Naive thymus-derived CD8-positive, alpha-beta T cell (primary cell): ENCODE measurements at places on chromosomes 3 and 15.

DNA sequence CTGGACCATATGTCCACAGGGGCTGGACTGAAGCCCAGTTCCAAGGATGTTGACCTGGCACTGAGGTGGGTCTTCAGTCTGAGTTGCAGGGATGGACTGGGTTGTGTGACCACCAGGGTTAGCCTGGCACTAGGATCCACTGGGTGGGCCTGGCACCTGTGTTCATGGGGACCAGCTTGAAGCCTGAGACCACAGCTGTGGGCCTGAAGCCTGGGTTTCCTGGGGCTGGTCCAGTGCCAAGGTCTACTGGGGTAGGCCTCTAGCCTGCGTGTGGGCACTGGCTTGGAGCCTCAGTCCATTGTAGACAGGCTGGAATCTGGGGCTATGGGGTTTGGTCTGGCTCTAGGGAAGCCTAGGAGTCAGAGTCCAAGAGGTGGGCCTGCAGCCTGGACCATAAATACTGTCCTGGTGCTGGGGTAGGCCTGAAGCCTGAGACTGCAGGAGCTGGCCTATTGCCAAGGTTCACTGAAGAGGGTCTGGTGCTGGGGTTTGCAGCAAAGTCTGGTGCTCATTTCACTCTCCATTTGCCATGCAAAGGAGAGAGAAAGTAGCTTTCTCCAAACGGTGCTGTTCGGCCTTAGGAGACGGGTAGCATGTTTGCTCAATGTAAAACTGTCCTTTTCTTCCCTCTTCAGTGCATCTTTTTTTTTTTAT is 51.2 kb upstream of the TBC1D5 start:
- H3K4me1 ChIP-seq, result no peaks in the 10 kb centered on the region
- peaks cover 24% of the 10 kb centered on the region for H3K36me3 ChIP-seq
- H3K4me3 ChIP-seq, result no peak overlapping the region
- no peak overlapping the region for H3K27ac ChIP-seq
- H3K27me3 ChIP-seq, result peaks cover 3% of the 10 kb centered on the region
- no peak for DNase-seq

- no peak for DNase-seq
- no peak overlapping the region for H3K4me3 ChIP-seq
- H3K27ac ChIP-seq, result no peak overlapping the region
Observed at GRCh38 chr3:179088306-179088705, 16.7 kb upstream of the ZMAT3 start.

DNA sequence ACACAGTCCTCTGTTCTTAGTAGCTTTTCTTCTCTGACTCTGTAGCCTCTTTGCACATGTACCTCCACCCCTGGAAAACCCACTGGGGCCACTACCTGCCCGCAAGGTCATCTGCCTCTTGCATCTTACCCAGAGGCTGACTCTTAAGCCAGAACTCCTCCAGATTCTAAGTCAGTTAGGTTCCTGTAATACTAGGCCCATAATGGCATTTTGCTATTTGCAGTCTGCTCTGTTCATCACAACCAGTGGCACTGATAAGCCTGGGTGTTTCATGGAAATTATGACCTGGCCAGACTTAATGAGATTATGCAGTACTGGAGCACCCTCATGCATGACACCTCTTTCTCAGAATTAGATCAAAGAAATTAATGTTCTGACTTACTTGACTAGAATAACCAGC is 31.7 kb upstream of the ATG7 start:
- DNase-seq, result no peak
- H3K4me1 ChIP-seq, result no peaks in the 10 kb centered on the region
- H3K4me3 ChIP-seq, result no peak overlapping the region
- no peaks in the 10 kb centered on the region for H3K36me3 ChIP-seq

DNA sequence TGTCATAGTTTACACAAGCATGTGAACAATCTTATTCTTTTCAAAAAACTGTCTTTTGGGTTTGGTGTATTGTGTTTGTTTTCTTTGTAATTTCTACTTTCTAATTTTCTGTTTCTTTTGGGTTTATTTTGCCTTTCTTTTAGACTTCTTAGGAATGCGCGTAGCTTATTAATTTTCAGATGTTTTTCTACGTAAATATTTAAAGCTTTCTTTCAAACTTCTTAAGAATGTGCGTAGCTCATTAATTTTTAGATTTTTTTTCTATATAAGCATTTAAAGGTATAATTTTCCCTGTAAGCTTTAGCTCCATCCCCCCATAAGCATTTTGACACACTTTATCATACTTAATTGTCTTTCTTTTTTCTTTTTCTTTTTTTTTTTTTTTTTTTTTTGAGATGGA is 55.2 kb downstream of the RAD54L2 start:
- H3K4me1 ChIP-seq, result peaks cover 11% of the 10 kb centered on the region
- no peak overlapping the region for H3K4me3 ChIP-seq
- no peak for DNase-seq
- no peaks in the 10 kb centered on the region for H3K27me3 ChIP-seq
- H3K36me3 ChIP-seq, result peaks cover 11% of the 10 kb centered on the region

DNA sequence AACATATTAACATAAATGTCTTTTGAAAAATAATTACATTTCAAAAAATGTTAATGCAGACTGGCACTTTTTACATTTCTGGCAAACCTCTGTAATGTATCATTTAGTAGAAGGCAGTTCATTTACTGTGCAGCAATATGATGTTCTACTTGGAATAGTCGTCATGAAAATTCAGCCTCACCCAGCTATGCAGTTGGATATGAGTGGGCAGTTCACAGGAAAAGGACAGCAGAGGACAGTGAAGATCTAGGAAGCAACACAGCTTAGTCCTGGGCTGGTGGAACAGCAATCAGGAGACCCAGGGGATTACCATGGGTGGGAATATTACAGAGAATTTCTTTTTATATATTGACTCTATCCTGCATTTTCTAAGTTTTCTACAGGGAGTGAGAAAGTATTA is 63.6 kb downstream of the ANO10 start:
- no peak overlapping the region for H3K4me3 ChIP-seq
- H3K27me3 ChIP-seq, result no peaks in the 10 kb centered on the region
- H3K27ac ChIP-seq, result no peak overlapping the region
- DNase-seq, result no peak

DNA sequence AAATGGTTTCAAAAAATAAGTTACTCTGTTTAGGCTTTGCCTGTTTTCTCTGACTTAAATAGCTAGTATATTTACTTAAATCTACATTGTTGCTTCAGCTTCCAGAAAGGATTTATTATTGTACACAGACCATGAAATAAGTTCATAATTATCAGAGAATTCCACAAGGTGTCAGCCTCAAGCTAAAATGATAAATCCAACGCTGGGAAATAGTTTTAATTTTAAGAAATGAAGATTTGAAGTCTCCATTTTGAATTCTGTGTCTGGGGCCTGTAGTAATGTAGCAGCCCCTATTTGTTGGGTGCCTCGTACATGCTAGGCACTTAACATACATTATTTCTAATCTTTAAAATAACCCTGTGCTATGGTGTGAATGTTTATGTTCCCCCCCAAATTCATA is 92.6 kb upstream of the KCNMB2 start:
- no peaks in the 10 kb centered on the region for H3K4me1 ChIP-seq
- H3K27me3 ChIP-seq, result peaks cover 9% of the 10 kb centered on the region
- no peak for DNase-seq
- no peak overlapping the region for H3K27ac ChIP-seq
- H3K4me3 ChIP-seq, result no peak overlapping the region
- H3K36me3 ChIP-seq, result no peaks in the 10 kb centered on the region

DNA sequence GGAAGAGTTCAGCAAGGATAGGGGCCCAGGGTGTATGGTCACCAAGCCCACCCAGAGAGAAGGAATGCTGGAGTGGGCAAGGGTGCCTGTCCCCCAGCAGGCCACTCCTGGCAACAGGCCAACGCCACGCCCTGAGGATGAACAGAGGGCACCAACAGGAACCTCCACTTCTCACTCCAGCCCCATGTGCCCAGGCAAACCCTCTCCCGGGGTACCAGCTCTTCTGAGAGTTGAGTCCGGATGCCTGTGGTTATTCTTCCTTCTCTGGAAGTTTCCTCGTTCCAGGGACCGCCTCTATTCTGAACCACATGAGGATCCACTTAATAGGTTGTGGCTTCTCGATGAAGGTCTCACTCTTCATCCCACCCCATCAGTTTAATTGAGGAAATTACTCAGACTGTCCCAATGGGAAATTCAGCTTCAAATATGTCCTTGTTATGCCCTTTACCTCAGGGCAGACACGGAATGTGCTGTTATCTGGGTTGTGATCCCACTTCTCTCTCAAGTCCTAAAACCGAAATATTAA is 114.3 kb downstream of the LIPC start:
- H3K4me3 ChIP-seq, result no peak overlapping the region
- H3K36me3 ChIP-seq, result peaks cover 5% of the 10 kb centered on the region
- H3K4me1 ChIP-seq, result peaks cover 8% of the 10 kb centered on the region
- no peak overlapping the region for H3K27ac ChIP-seq
- no peaks in the 10 kb centered on the region for H3K27me3 ChIP-seq

- DNase-seq, result no peak
- no peak overlapping the region for H3K4me3 ChIP-seq
- no peaks in the 10 kb centered on the region for H3K4me1 ChIP-seq
Observed at GRCh38 chr3:175192536-175192935, 333.4 kb downstream of the NAALADL2 start.

DNA sequence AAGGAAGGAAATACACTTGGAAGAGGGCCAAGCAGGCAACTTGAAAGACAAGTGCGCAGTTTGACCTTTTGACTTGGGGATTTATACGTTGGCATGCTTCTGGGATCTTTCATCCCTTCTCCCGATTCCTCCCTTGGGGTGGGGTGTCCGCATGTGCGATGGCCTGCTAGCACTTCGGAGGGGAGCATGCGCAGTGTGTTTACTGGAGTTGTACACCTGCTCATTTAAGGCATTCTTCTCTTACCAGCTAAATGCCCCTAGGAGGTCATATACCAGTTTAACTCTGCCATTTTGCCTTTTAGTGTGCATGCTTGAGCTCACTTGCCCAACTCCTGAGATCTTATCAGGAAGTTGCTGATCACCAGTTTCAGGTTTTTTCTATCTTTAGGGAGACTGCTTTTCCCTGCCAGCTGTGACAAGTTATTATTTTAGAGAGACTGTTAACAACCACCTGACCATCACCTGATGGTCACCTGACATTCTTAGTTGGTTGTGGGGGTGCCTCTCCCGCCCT is 63.5 kb downstream of the BFSP2 start:
- H3K4me1 ChIP-seq, result peaks cover 6% of the 10 kb centered on the region
- H3K4me3 ChIP-seq, result no peak overlapping the region
- H3K27me3 ChIP-seq, result no peaks in the 10 kb centered on the region
- H3K27ac ChIP-seq, result peak overlapping the region; percentile 8
- no peak for DNase-seq
- H3K36me3 ChIP-seq, result no peaks in the 10 kb centered on the region

GRCh38 chr3:54131890-54132289 is 9.5 kb downstream of the CACNA2D3 start:
- DNase-seq, result no peak
- no peaks in the 10 kb centered on the region for H3K4me1 ChIP-seq
- H3K36me3 ChIP-seq, result no peaks in the 10 kb centered on the region
- peaks cover 28% of the 10 kb centered on the region for H3K27me3 ChIP-seq

DNA sequence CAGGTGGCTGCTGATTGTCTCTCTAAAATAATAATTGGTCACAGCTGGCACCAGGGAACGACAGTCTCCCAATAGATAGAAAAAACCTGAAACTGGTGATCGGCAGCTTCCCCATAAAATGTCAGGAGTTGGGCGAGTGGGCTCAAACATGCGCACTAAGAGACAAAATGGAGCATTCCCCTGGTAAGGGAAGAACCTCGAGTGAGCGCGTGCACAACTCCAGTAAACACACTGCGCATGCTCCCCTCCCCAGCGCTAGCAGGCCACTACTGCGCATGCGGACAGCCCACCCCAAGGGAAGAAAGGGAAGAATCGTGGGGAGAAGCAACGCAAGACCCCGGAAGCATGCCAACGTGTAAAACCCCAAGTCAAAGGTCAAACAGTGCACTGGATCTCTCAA is 7.7 kb upstream of the STARD5 start:
- no peak overlapping the region for H3K4me3 ChIP-seq
- no peaks in the 10 kb centered on the region for H3K36me3 ChIP-seq
- peaks cover 27% of the 10 kb centered on the region for H3K4me1 ChIP-seq
- DNase-seq, result no peak
- no peak overlapping the region for H3K27ac ChIP-seq

DNA sequence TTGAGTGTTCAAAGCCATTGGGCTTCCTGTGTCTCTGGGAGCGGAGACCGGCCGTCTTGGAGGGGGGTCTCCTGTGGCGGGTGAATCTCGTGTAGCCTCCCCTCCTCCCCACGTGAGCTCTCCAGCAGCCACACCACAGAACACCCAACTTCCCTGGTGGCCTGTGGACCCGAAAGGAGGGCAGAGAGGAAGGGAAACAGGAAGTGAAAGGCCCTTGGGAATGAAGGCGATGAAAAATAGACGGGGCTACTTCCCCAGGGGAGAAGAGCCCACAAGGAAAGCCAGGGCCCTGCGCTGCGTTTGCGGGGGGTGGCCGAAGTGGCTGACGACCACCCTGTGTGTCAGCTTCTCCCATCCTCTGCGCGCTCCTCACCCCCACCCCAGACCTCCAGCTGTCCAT is 5.4 kb downstream of the ANKRD63 start:
- no peak overlapping the region for H3K4me3 ChIP-seq
- no peak for DNase-seq
- no peak overlapping the region for H3K27ac ChIP-seq
- H3K36me3 ChIP-seq, result no peaks in the 10 kb centered on the region

GRCh38 chr3:46096336-46096735 is 69.1 kb upstream of the XCR1 start:
- no peak overlapping the region for H3K4me3 ChIP-seq
- no peak for DNase-seq
- H3K36me3 ChIP-seq, result peaks cover 2% of the 10 kb centered on the region
- H3K4me1 ChIP-seq, result peaks cover 21% of the 10 kb centered on the region

DNA sequence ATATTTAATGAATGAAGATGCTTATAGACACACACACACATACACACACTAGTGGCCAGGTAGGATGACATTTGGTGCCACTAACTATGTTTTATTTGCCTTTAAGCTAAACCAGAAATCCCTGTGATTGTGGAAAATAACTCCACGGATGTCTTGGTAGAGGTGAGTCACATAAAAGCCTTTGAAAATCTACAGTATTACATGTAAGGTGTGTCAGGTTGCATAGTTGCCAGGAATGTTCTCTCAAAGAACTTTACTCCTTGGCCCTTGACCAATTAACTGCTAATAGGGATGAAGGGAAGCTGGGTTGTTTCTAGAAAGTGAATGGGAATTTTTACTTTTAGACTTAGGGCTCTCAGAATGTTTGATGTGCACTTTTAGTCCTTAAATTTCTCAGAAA is 9.9 kb downstream of the ZBED2 start:
- no peak overlapping the region for H3K27ac ChIP-seq
- no peak overlapping the region for H3K4me3 ChIP-seq
- H3K4me1 ChIP-seq, result peaks cover 27% of the 10 kb centered on the region
- no peak for DNase-seq

- DNase-seq, result no peak
- H3K4me1 ChIP-seq, result no peaks in the 10 kb centered on the region
- no peaks in the 10 kb centered on the region for H3K36me3 ChIP-seq
- no peaks in the 10 kb centered on the region for H3K27me3 ChIP-seq
- no peak overlapping the region for H3K27ac ChIP-seq
- no peak overlapping the region for H3K4me3 ChIP-seq
Observed at GRCh38 chr3:159416856-159417255, 571.8 kb upstream of the IL12A start.

- DNase-seq, result peak; percentile 29
- H3K4me1 ChIP-seq, result peaks cover 10% of the 10 kb centered on the region
- H3K27me3 ChIP-seq, result peaks cover 26% of the 10 kb centered on the region
- peak overlapping the region; percentile 48 for H3K4me3 ChIP-seq
Observed at GRCh38 chr15:42056934-42057798, 36.3 kb upstream of the PLA2G4E start.

GRCh38 chr3:52891164-52891563 is 6.2 kb downstream of the STIMATE start:
- H3K4me1 ChIP-seq, result peaks cover 23% of the 10 kb centered on the region
- no peaks in the 10 kb centered on the region for H3K27me3 ChIP-seq
- no peak for DNase-seq
- no peak overlapping the region for H3K27ac ChIP-seq
